ENCODE measurements at places on chromosomes 1 and 21.
A peak's percentile ranks its signal among the peaks of the same experiment; 100 is the strongest.

- no peak overlapping the region for H3K27ac ChIP-seq
- H3K36me3 ChIP-seq = no peaks in the 10 kb centered on the region
- no peaks in the 10 kb centered on the region for H3K27me3 ChIP-seq
- DNase-seq = no peak
- peaks cover 1% of the 10 kb centered on the region for H3K4me1 ChIP-seq
These were observed 550.9 kb downstream of the SMYD3 start for GRCh38 chr1:245956225-245956624.

DNA sequence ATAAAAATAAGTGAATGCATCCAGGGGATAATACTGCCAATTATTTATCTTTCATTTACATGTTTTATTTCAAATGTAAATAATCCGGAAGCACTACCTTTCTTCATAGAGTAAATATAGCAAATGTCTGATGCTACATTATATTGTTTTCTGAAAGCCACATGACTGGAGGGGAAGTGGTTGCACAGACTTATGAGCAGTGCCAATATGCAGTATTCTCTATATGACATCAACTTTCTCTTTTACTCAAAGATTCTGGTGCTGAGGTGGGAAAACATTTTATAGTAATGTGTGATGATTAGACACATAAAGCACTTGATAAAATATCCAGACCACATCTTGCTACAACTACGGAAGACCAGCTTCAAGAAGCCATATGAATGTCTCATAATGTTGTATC is 314.7 kb downstream of the NEGR1 start:
- H3K27ac ChIP-seq = no peak overlapping the region
- no peaks in the 10 kb centered on the region for H3K36me3 ChIP-seq
- DNase-seq = no peak
- H3K4me3 ChIP-seq = no peak overlapping the region
- H3K27me3 ChIP-seq = no peaks in the 10 kb centered on the region

DNA sequence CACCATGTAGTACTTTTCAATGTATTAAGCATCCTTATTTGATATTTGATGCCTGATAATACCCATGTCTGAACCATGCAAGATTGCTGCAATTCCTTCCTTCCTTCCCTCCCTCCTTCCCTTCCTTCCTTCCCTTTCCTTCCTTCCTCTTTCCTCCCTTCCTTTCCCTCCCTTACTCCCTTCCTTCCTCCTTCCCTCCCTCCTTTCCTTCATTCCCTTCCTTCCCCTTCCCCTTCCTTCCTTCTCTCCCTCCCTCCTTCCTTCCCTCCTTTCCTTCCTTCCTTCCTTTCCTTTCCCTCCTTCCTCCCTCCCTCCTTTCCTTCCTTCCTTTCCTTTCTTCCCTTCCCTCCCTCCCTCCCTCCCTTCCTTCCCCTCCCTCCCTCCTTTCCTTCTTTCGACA is 29.7 kb upstream of the TMEM52 start:
- no peaks in the 10 kb centered on the region for H3K36me3 ChIP-seq
- DNase-seq = no peak
- H3K27me3 ChIP-seq = peaks cover 23% of the 10 kb centered on the region
- no peak overlapping the region for H3K27ac ChIP-seq

- H3K36me3 ChIP-seq = no peaks in the 10 kb centered on the region
- no peaks in the 10 kb centered on the region for H3K4me1 ChIP-seq
- H3K27ac ChIP-seq = no peak overlapping the region
- no peak overlapping the region for H3K4me3 ChIP-seq
These were observed 3.9 kb downstream of the TMEM125 start for GRCh38 chr1:43273708-43274107.

DNA sequence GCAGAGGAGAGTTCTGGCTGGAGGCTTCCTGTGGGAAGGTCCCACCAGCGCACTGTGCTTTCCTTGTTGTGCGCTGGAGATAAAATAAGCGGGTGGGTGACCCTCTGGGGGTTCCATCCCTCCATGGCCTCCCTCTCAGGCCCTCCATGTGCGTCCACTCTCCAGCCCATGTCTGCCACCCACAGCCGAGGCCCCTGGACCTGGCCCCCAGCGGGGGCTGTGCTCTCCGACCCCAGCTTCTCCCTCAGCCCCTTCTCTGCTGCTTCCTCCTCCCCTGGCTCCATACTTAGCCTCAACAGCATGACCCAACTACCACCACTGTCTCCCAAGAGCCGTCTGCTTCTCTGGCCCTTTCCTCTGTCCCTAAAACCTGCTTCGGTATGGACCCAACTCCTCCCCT is 61.4 kb downstream of the GNG4 start:
- H3K4me1 ChIP-seq = no peaks in the 10 kb centered on the region
- H3K27me3 ChIP-seq = no peaks in the 10 kb centered on the region
- DNase-seq = no peak
- no peak overlapping the region for H3K4me3 ChIP-seq
- H3K36me3 ChIP-seq = peaks cover 10% of the 10 kb centered on the region

GRCh38 chr21:25664491-25664931 is 25.5 kb downstream of the JAM2 start:
- H3K27me3 ChIP-seq = no peaks in the 10 kb centered on the region
- H3K4me1 ChIP-seq = no peaks in the 10 kb centered on the region
- H3K27ac ChIP-seq = no peak overlapping the region

GRCh38 chr21:32645261-32646182 is 33.3 kb upstream of the CFAP298 start:
- no peak overlapping the region for H3K27ac ChIP-seq
- H3K4me1 ChIP-seq = no peaks in the 10 kb centered on the region
- DNase-seq = peak; percentile 3
- H3K36me3 ChIP-seq = no peaks in the 10 kb centered on the region
- no peak overlapping the region for H3K4me3 ChIP-seq
- peaks cover 5% of the 10 kb centered on the region for H3K27me3 ChIP-seq

GRCh38 chr1:15627343-15627988 is 10.2 kb downstream of the DDI2 start:
- no peaks in the 10 kb centered on the region for H3K27me3 ChIP-seq
- H3K4me1 ChIP-seq = no peaks in the 10 kb centered on the region
- no peak overlapping the region for H3K4me3 ChIP-seq
- peaks cover 60% of the 10 kb centered on the region for H3K36me3 ChIP-seq
- no peak for DNase-seq

GRCh38 chr1:16433030-16433429 is 4.2 kb downstream of the SPATA21 start:
- H3K4me3 ChIP-seq = no peak overlapping the region
- H3K4me1 ChIP-seq = no peaks in the 10 kb centered on the region
- no peak for DNase-seq
- no peaks in the 10 kb centered on the region for H3K27me3 ChIP-seq

Measured in neuronal stem cell (in vitro differentiated cells).